ENCODE measurements at places on chromosomes 11 and 22. TPM values are rescaled to one million over a fixed set of nuclear protein-coding genes. Genes with fewer than 3 reads are reported as not detected.

DEUP1 gene
- not detected for total RNA-seq

NELL1 gene
- total RNA-seq = not detected

SRPRA gene
- 146 TPM for total RNA-seq

MMP12 gene
- total RNA-seq = not detected

ISX gene
- total RNA-seq = not detected

NCF4 gene
- total RNA-seq = 7.8 TPM

GRCh38 chr11:120929664-120930154 is 94.2 kb upstream of the TBCEL start:
- no peak overlapping the region for H3K27ac ChIP-seq
- no peak overlapping the region for H3K4me3 ChIP-seq
- H3K36me3 ChIP-seq = no peaks in the 10 kb centered on the region
- no peaks in the 10 kb centered on the region for H3K4me1 ChIP-seq
- DNase-seq = peak; percentile 45

- H3K27ac ChIP-seq = no peak overlapping the region
- no peaks in the 10 kb centered on the region for H3K27me3 ChIP-seq
- no peak for DNase-seq
- H3K36me3 ChIP-seq = peaks cover 45% of the 10 kb centered on the region
- H3K4me3 ChIP-seq = no peak overlapping the region
These were observed 7.5 kb downstream of the ZNF74 start for GRCh38 chr22:20401376-20402014.

GRCh38 chr22:42061041-42061440 is 9.6 kb downstream of the NAGA start:
- H3K27me3 ChIP-seq = no peaks in the 10 kb centered on the region
- DNase-seq = no peak
- H3K36me3 ChIP-seq = peaks cover 59% of the 10 kb centered on the region
- no peak overlapping the region for H3K4me3 ChIP-seq
- H3K27ac ChIP-seq = no peak overlapping the region

GRCh38 chr22:43179911-43180195 is 7.1 kb downstream of the TTLL12 start:
- H3K4me1 ChIP-seq = peaks cover 6% of the 10 kb centered on the region
- no peak for DNase-seq
- H3K4me3 ChIP-seq = no peak overlapping the region
- H3K27me3 ChIP-seq = no peaks in the 10 kb centered on the region
- no peaks in the 10 kb centered on the region for H3K36me3 ChIP-seq

DNA sequence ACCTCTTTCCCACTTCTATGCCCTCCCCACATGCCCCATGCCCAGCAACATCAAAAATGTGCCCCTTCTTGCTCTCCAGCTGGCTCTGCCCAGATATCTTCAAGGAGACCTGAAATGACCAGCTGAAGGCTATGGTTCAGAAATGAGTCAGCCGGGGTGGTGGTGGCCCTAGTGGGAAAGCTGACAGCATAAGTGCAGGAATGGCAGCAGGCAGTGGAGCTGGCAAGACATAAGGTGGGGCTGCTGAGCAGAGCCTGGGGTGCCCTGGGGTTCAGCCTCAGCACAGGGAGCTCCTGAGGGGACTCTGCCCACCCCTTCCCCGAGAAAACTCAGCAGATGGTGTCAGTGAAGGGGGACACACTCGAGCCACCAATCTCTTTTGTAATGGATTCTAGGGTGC is 593.4 kb downstream of the BUD13 start:
- H3K4me3 ChIP-seq = no peak overlapping the region
- H3K4me1 ChIP-seq = no peaks in the 10 kb centered on the region
- H3K36me3 ChIP-seq = no peaks in the 10 kb centered on the region
- H3K27me3 ChIP-seq = no peaks in the 10 kb centered on the region
- no peak overlapping the region for H3K27ac ChIP-seq
- DNase-seq = no peak

GRCh38 chr22:36160499-36160942 is at the start of gene APOL3:
TSS of gene APOL3 (minus strand) at chr22:36160755. CDS start at chr22:36149055, 11,700 bp downstream.
- no peaks in the 10 kb centered on the region for H3K27me3 ChIP-seq
- H3K36me3 ChIP-seq = no peaks in the 10 kb centered on the region

GRCh38 chr11:74822170-74822569 is 73.5 kb downstream of the RNF169 start:
- no peak for DNase-seq
- no peaks in the 10 kb centered on the region for H3K36me3 ChIP-seq
- no peaks in the 10 kb centered on the region for H3K4me1 ChIP-seq
- H3K4me3 ChIP-seq = no peak overlapping the region

DNA sequence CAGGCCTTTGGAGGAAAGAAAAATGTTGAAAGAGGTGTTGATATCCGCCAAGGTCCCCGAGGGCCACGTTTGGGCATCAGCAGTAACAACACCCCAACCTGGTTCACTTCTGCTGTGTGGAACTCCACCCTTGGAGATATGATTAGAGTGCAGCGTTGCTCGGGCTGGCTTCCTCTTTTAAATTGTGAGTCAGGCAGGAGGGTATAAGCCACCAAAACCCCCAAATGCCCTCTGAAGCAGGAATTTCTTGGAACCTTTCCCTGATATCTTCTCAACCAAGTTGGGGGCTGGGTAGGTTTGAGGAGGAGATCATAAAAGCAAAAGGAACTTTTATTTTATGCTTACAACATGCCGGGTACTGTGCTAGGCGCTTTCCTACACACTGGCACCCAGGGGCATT is 6.4 kb upstream of the C11orf96 start:
- no peaks in the 10 kb centered on the region for H3K36me3 ChIP-seq
- H3K27me3 ChIP-seq = no peaks in the 10 kb centered on the region
- no peak overlapping the region for H3K4me3 ChIP-seq
- no peaks in the 10 kb centered on the region for H3K4me1 ChIP-seq
